ENCODE measurements at places on chromosomes 3 and 15.

- no peak for DNase-seq
Observed at GRCh38 chr3:115913069-115913686, 289.9 kb downstream of the GAP43 start.

- peak; percentile 3 for DNase-seq
Observed at GRCh38 chr15:96851613-96852012, 521.1 kb downstream of the NR2F2 start.

DNA sequence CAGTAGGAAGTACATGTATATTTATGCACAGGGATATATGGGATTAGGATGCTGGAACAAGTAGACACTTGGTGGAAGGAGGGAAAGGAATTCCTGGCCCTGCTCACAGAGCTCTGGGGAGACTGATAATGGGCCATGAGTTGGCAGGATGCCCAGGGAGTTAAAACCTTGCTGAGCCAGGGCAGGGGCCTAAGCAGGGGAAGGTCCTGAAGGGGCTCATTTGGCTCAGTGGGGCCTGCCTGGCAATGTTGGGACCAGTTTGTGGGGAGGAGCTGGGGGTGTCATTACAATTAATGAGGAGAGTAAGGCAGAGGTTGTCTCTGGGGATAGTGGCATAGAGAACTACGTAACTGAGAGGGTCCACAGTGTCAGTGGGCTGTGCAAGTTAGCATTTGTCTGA, 124.2 kb upstream of the ADPGK start:
- DNase-seq: peak; percentile 45

DNA sequence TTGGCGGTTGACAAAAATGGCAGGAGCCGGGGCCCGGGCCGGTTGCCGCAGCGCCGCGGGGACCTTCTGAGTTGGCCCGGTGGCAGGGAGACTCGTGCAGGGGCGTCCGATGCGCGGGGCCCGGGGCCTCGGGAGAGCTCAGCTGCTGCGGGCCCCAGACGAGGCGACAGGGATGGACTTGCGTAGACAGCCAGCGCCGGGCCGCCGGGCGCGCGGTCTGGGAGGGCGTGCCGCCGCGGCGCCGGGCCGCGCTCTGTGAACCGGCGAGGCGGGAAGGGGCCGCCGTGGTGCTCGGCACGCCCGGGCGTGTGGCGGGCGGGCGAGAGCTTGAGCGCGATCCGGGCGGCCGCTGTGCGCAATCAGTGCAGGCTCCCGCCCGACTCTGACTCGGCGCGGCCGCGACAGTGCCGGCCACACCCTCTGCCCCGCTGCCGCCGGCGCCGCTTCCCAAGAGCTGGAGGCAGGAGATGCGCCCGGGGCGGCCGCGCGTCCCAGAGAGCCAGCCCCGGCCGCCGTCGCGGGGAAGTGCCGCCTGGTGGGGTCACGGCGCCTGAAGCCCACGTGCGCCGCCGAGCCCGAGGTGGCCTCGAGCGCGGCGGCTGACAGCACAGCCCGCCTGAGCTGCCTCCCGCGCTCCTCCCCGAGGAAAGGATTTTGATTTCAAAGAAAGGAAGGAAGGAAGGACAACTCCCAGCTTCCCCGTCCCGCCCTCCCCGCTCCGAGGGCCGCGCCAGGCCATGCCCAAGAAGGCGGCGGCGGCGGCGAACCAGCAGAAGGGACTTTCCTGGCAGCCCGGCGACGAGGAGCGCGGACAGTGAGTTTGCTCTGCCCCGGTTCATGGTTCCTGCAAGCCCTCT, 657 bp downstream of the TLNRD1 start:
- peak; percentile 28 for DNase-seq

All from fibroblast of upper back skin (primary cell).